ENCODE measurements at places on chromosomes 1 and 21.

- no peak for DNase-seq
Measured at GRCh38 chr1:198472119-198472518, 68.4 kb downstream of the ATP6V1G3 start.

DNA sequence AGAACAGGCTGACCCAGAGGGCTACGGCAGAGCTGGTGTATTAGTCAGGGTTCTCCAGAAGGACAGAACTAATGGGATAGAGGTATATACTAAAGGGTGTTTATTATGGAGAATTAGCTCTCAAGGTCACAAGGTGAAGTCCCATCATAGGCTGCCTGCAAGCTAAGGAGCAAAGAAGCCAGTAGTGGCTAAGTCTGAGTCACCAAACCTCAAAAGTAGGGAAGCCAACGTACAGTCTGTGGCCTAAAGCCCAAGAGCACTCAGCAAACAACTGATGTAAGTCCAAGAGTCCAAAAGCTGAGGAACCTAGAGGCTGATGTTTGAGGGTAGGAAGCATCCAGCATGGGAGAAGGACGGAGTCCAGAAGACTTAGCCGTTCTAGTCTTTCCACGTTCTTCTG, 179.2 kb downstream of the BACH1 start:
- no peak for DNase-seq

- DNase-seq: no peak
Measured at GRCh38 chr21:34576041-34576511, 38.8 kb downstream of the RCAN1 start.

- peak; percentile 86 for DNase-seq
Measured at GRCh38 chr21:45982092-45982757, 655 bp downstream of the COL6A1 start.

DNA sequence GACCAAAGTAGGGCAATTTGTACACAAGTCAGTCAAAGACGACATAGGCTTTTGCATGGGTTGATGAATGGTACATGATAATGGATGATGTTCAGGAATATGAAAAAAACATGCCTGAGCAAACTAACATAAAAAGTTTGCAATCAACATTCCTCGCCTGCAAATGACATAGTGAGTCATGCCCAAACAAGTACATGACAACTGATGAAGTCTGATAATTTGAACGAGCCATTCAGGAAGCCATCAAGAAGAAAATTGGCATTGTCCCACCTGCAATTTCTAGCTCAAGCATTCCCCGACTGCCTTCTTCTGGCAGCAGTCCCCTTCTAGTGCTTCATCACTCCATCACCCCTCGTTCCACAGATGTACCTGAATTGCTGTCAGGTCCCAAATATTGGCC, 118.4 kb upstream of the NR5A2 start:
- DNase-seq: no peak

- DNase-seq: no peak
Measured at GRCh38 chr1:193539731-193540459, 353.5 kb upstream of the B3GALT2 start.

- no peak for DNase-seq
Measured at GRCh38 chr1:76083189-76083588, 8.6 kb downstream of the ST6GALNAC3 start.

DNA sequence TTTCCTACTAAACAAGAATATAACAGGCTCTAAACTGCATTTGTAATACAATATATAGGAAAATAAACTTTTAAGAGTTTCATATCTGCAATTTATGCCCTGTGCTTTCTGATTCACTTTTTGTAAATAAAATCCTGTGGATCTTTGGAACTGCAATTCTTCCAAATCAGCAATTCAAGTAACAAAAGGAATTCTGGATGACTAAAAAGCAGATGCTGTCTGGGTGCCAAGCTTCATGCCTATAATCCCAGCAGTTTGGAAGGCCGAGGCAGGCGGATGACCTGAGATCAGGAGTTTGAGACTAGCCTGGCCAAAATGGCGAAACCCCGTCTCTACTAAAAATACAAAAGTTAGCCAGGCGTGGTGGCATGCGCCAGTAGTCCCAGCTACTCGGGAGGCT, 6.3 kb downstream of the NME7 start:
- no peak for DNase-seq

GRCh38 chr1:98794196-98794886, 132.8 kb downstream of the SNX7 start:
- peak; percentile 31 for DNase-seq

GRCh38 chr21:31479714-31480113, 135.7 kb upstream of the TIAM1 start:
- DNase-seq: no peak

DNA sequence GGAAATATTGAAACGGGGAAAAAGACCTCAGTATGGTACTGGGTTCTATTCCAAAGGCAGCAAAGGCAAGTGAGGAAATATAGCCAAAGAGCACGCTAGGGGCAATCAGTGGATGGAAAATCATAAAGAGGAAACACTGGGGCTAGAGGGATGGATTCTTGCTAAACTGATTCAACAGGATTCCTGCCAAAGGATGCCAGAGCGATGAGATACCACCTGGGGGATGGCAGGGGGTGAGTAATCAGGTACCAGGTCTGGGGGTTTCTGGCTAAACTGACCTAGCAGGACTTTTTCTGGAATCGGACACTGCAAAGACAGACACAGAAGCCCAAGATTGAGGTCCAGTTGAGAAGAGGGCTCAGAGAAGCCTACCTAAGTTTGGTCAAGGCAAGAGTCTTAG, 6.7 kb downstream of the CHI3L2 start:
- DNase-seq: no peak

GRCh38 chr1:35505911-35506798, 51.0 kb downstream of the KIAA0319L start:
- no peak for DNase-seq

GRCh38 chr1:198649968-198650338, 11.1 kb downstream of the PTPRC start:
- no peak for DNase-seq

- DNase-seq: no peak
Measured at GRCh38 chr1:90402893-90403849, 313.9 kb downstream of the BARHL2 start.

DNA sequence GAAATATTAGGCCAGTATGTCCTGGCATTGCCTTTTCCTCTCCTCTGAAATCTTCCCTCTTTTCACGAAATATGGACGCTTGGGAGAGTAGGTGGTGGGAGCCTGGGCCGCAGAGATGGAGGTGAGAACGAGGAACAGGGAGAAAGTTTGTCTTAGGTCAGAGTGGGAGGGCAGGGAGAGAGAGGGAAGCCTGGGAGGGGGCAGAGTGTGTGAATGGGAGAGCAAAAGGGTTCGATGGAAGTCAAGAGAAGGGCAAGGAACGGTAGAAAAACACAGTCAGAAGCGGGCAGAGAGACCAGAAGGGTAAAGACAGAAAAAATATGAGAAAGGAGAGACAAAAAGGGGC, 1.2 kb downstream of the TRABD2B start:
- DNase-seq: no peak

- DNase-seq: no peak
Measured at GRCh38 chr1:188402986-188403385, 1574.2 kb downstream of the PLA2G4A start.

DNA sequence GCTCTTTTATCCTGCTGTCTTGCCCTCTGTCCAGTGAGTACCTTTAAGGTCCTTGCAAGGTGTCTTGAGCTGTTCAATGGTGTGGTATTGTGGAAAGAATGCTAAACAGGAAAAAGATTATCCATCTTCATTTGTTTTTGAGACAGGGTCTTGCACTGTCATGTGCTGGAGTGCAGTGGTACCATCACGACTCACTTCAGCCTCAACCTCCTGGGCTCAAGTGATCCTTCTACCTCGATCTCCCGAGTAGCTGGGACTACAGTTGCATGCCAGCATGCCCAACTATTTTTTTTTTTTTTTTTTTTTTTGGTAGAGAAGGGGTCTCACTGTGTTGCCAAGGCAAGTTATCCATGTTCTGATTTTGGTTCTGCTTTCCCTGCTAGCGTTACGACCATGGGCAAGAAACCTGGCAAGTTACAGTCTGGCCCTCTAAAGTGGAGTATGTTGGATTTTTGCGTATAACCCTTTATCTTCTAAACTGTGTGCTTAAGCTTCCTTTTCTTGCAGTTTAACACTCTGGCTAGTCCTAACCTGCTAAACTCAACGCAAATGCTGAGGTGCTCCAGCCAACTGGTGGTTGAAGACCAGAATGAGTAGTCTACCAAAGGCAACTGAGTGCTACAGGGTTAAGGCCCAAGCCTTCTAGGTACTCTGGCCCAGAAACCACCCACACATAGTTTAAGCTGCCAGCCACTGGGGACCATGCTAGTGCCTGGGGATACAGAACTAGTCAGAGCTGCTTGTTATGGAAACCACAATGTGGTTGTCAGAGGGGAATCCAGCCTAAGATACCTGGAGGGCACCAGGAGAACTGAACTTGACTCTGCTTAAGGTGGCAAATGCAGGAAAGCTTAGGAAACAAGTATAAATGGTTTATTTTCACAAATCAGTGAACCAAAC, 7.9 kb downstream of the RPL11 start:
- DNase-seq: no peak

DNA sequence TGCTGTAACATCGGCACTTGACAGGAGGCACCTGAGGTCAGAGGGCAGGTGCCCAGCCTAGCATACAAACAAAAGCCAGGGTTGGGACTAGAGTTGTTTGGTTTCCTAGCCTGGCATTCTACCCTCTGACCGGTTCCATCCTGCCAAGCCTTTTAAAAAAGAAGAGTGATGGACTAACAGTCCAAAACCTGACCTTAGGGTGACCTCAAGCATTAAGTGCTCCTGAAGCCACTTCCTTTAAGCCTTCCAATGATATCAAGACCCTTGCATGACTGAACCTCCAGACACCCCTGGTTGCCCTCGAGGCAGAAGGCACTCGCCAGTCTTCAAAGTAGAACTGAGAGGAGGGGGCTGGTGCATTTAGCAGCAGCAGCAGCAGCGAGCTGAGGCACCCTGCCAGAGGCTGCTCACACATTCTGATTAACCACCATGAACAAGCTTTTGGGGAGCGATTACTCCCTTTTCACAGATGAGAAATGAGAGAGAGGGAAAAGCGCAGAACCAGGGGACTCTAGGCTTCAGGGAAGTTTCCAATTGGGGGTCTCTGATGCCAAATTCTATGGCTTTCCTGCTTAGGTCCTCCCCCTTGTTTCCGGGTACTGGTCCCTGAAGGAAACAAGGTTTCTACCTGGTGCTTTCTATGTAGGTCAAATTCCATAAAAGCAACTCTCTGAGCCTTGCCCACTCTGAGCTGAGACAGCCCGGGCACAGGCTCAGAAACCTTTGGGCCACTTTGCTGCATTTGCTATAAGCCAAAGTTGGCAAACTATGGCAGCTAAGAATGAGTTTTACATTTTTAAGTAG, 9.2 kb downstream of the SLC2A1 start:
- no peak for DNase-seq

- no peak for DNase-seq
Measured at GRCh38 chr1:159023723-159024122, 14.0 kb downstream of the IFI16 start.

DNA sequence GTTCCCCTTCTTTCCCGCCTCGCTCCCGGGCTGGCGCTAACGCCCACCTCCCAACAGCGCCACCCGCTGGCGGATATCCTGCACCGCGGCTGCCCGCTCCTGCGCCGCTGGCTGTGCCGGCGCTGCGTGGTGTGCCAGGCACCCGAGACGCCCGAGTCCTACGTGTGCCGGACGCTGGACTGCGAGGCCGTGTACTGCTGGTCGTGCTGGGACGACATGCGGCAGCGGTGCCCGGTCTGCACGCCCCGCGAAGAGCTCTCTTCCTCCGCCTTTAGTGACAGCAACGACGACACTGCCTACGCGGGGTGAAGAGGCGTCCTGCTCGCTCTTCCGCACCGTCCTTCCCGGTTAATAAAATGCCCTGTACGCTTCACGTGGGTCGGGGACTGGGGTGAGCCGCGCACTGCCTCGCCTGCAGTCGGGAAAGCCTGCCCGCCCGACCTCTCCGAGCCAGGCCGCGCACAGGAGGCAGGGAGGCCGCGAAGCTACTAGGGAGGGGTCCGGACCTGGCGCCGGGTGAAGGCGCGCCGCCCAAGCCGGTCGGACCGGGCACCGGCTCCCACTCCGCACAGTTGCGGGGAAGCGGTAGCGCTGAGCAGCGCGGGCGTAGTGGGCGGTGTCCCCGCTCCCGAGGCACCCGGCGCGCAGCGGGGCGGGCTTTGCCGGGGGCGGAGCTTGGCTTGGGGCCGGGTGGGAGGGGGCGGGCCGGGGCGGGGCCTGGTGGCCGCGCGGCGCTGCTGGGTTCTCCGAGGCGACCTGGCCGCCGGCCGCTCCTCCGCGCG, at the start of gene ADAM15:
Gene ADAM15 (plus strand): TSS at position 757 of the 782 bp plus-strand sequence. CDS start 71 bp downstream, outside the sequence.
- DNase-seq: peak; percentile 97

- DNase-seq: no peak
Measured at GRCh38 chr21:16619281-16619680, 889.5 kb downstream of the USP25 start.

- peak; percentile 90 for DNase-seq
Measured at GRCh38 chr1:236281198-236281653, 532 bp downstream of the ERO1B start.

- no peak for DNase-seq
Measured at GRCh38 chr1:65310078-65310587, 790 bp downstream of the DNAJC6 start.

DNA sequence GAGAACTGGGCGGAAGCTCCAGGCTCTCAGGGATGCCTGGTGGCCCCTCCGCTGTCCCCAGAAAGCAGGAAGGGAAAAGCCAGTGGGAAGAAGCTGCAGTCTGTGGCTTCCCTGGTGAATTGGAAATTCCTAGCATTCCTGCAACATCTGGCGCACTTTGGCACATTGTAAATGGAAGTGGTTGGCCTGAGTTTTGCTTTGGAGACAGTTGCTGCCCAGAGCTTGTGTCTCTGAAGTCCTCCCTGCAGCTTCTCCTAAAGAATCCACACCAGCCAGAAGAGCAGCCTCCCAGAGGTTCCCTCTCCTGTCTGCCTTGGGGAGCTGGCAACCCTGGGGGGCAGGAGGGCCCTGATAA, 48.2 kb downstream of the ARHGEF10L start:
- no peak for DNase-seq

- DNase-seq: no peak
Measured at GRCh38 chr21:31267644-31268043, 76.4 kb downstream of the TIAM1 start.

- no peak for DNase-seq
Measured at GRCh38 chr1:46410156-46411009, 16.3 kb downstream of the FAAH start.

DNA sequence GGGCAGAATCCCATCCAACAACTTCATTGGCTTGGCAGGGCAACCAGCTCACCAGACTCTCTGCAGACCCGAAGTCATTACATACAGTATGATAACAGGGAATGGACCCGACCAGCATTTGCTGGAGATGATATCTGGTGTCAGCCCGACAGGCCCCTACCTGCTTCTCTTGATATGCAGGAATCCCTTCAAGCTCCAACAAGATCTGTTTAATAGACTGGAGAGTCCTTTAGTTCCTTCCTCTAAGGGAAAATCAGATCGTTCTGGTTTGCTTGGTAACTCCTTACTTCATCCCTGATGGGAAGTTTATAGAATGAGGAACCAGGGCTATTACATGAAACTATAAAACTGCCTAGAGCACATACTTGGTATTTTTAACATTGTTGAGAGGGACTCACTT, 61.2 kb downstream of the EDARADD start:
- no peak for DNase-seq
